ENCODE measurements at places on chromosomes 16 and 17.

GRCh38 chr16:75264999-75265910 lies 13.8 kb upstream of the BCAR1 start:
- DNase-seq, result no peak

- no peak for DNase-seq
Observed at GRCh38 chr17:76405967-76406647, 21.7 kb downstream of the SPHK1 start.

- DNase-seq, result no peak
Observed at GRCh38 chr17:50311112-50311460, 34.8 kb upstream of the XYLT2 start.

- no peak for DNase-seq
Observed at GRCh38 chr17:8798846-8799569, at the start of gene MFSD6L. TSS of gene MFSD6L (minus strand) at chr17:8799365. CDS start at chr17:8799120, 245 bp downstream.
